ENCODE measurements at places on chromosomes 13 and 19.

- no peak for DNase-seq
Observed at GRCh38 chr19:12788682-12789097, 2.6 kb upstream of the JUNB start.

DNA sequence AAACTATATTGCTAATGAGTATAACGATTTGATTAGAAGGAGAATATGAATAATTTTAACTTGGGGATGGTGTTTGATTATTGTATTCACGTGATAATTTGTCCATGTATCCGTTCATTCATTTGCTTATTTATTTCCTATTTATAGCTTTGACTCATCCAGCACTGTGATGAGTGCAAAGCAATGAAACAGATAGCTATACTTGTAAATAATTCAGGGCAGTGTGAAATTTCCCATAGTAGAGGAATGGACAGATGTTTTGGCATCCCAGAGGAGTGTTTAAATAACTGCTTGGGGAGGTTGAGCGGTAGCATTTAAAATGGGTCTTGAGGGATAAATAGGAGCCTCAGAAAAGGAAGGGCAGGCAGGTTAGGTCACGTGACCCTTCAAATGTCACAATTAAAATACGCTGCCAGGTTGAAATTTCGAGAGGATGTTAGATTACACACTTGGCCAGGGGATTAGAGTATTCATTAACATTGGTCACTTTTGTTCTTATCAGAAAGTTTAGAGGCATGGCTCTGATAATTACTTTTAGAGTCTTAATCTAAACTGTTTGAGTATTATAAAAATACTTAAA lies 14.7 kb downstream of the FGF9 start:
- no peak for DNase-seq

- DNase-seq: no peak
Observed at GRCh38 chr19:14346279-14346678, 35.0 kb upstream of the ADGRE5 start.

- DNase-seq: no peak
Observed at GRCh38 chr13:50127726-50128291, 112.6 kb downstream of the KCNRG start.

GRCh38 chr19:35545855-35546381 lies 492 bp downstream of the TMEM147 start:
- peak; percentile 68 for DNase-seq

- no peak for DNase-seq
Observed at GRCh38 chr13:104920091-104920490, 1615.4 kb downstream of the EFNB2 start.

GRCh38 chr19:23800868-23801267 lies 42.2 kb upstream of the ZNF681 start:
- DNase-seq: no peak

- no peak for DNase-seq
Observed at GRCh38 chr13:86174622-86175021, 375.4 kb upstream of the SLITRK6 start.

DNA sequence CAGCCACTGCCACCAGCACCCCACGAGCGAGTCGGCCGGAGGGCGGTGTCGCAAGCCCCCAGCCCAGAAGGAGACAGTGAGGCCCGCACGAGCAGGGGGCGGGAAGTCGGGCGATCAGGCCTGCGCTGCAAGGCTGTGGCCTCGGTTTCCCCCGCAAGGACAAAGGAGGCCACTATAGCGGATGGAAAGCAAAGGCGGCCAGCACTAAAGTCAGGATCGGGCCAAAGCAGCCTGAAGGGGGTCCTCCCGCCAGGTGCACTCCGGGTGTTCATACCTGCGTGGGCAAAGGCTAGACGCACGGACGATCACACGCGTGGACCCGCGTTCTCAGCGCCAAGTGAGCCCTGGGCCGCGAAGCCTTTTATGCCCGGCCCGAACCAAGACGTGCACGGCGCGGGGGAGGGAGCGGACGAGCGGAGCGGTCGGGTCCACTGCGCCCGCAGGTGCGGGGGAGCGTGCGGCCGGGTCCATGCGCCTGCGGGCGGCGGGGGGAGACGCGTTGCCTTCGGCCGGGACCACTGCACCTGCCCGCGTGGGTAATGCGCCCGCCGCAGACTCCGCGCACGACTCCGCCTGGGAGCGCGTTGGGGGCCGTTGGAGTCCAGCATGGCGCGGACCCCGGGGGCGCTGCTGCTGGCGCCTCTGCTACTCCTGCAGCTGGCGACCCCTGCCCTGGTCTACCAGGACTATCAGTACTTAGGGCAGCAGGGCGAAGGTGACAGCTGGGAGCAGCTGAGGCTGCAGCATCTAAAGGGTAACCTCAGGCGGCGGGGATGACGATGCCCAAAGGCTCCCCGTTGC lies at the start of the genes PRDX2 and THSD8:
TSS of gene PRDX2 (minus strand) at position 335 of the 801 bp plus-strand sequence. CDS start 539 bp downstream, outside the sequence.
TSS of gene THSD8 (plus strand) at position 604 of the 801 bp plus-strand sequence. CDS start at position 607, 3 bp downstream.
- DNase-seq: peak; percentile 87

DNA sequence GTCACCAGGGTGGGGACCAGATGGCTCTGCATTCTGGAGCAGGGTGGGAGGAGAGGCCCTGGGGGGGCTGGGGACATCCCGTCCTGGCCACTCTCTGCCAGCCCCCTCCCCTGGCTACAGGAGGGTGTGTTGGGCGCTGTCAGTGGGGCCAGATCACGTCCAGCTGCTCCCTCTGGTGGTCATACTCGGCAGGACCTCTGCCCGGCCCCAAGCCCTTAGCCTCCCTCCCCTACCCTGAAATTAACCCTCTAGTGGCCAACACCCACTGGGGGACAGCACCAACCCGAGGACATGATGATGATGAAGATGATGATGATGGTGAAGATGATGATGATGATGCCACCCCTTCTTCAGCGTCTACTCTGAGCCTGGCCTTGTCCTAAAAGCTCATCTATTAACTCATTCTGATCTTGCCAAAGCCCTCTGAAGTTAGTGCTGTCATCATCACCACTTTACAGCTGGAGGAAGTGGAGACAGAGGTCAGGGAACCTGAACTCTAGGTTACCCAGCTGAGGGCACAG lies 590 bp upstream of the LGI4 start:
- peak; percentile 77 for DNase-seq

DNA sequence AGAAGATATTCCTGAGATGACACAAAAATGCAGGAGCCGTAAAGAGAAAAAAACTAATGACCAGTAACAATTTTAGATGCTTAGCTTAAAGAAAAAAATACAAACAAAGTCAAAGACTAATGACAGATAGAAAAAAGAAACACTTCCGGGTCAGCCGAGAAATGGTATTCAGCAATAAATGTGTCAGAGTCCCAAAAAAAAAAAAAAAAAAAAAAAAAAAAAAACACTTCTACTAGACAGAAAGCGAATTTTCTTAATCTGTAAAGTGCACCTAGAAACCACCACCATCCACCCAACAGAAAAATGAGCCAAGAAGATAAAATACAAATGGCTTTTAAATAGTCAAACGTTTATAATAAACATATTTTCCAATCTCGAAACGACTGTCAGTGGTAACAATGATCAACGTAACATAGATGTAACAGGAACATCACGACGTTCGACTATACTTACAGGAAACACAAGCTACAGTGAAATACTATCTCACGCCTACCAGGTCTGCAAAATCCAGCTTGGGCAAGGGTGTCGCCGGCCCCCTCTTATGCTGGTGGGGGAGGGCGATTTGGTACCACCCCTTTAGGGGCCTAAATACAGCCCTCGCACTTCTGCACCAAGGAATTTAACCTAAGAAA lies 10.6 kb downstream of the ABHD17A start:
- no peak for DNase-seq

- no peak for DNase-seq
Observed at GRCh38 chr13:110187641-110188161, 119.3 kb downstream of the COL4A1 start.

- DNase-seq: no peak
Observed at GRCh38 chr13:38684714-38685113, 2.2 kb upstream of the FREM2 start.

DNA sequence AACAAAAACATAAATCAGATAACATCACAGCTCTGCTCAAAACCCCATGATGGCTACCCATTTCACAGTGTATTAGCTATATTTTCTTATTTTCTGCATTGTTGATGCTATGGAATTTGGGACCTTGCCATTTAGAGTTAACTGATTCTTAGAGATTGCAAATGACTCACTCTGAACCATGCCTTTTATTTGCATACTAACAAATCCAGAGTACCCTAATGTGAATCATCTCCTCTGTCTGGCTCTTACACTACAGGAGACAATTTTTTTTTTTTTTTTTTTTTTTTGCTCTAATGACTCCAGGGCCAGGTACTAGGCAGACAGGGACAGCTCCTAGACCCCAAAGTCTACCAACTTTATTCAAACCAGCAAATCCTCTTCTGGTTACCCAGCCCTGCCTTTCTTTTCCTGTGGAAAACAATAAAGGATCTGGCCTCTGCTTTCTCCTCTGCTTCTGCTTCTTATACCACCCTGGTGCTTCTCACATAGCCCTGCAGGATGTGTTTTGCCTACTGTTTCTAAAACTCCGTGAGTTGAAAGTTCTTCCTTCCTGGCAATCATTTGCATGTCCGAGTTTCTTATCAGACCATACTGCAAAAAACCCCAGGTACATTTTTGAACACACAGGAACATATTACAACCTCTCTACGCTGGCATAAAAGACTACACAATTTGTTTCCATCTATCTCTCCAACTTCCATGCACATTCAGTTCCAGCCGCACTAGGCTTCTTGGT lies 10.6 kb upstream of the ZNF460 start:
- DNase-seq: no peak

GRCh38 chr19:48962849-48963165 lies 2.3 kb upstream of the FTL start:
- no peak for DNase-seq

GRCh38 chr19:927351-927779 lies 1.5 kb downstream of the ARID3A start:
- DNase-seq: no peak

GRCh38 chr13:30165796-30166195 lies 141.6 kb downstream of the KATNAL1 start:
- no peak for DNase-seq

GRCh38 chr19:13082192-13083007 lies 20.3 kb downstream of the LYL1 start:
- no peak for DNase-seq

- DNase-seq: no peak
Observed at GRCh38 chr19:46111376-46111775, 13.1 kb downstream of the IGFL3 start.

DNA sequence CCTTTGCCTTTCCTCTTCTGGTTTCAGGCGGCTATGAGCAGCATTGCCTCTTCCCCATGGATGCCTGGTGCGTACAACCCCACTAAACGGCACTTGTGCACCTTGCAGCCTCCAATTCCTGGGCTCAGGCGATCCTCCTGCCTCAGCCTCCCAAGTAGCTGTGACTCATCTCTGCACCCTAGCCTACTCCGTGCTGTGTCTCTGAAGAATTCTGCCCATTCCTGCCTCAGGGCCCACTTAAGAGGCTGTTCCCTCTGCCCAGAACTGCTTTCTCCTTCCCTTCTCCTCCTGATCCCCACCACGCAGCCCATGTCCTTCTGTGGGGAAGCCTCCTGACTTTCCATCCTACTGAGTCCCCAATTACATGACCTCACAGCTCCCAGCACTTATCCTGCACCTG lies 142.2 kb upstream of the ZNF507 start:
- DNase-seq: no peak

DNA sequence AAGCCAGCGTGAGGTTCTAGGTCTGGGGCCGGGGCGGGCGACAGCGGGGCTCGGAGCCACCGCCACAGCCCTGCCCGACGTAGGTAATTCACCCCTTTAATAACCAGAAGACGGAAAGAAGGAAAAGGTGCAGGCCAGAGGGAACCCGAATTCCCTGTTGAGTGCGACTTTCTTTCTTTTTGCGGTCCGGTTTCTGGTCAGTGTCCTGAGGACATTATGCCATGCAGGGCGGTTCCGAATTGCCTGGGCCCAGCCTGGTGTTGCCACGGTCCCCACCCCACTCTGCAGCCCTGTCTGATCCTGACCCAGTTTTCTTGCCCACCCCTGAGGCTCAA lies 18.4 kb upstream of the TFDP1 start:
- no peak for DNase-seq

GRCh38 chr13:78836238-78836784 lies 177.4 kb upstream of the OBI1 start:
- DNase-seq: no peak

GRCh38 chr13:109862627-109863026 lies 76.2 kb upstream of the IRS2 start:
- no peak for DNase-seq

DNA sequence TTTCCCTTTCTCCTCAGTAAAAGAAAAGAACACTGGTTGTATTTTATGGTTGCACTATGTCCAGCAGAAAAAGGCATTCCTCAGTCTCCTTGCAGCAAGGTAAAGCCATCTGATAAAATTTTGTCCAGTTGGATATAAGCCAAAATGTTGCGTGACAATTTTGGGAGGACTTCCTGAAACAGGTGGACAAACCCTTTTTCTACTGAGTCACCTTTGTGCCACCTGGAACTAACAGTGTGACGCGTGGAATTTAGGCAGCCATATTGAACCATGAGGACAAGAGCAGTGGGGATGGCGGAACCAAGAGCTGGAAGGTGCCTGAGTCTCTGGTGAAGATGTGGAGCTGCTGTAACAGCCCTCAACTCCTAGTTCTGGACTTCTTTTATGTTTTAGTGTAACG lies 8.2 kb downstream of the CADM4 start:
- no peak for DNase-seq

- no peak for DNase-seq
Observed at GRCh38 chr19:44626048-44626624, 12.8 kb downstream of the IGSF23 start.

- DNase-seq: no peak
Observed at GRCh38 chr19:46954502-46954992, 65.1 kb upstream of the NPAS1 start.

- DNase-seq: no peak
Observed at GRCh38 chr19:9149997-9150396, 9.8 kb downstream of the ZNF317 start.

- no peak for DNase-seq
Observed at GRCh38 chr19:15123900-15124299, 16.7 kb downstream of the SYDE1 start.

DNA sequence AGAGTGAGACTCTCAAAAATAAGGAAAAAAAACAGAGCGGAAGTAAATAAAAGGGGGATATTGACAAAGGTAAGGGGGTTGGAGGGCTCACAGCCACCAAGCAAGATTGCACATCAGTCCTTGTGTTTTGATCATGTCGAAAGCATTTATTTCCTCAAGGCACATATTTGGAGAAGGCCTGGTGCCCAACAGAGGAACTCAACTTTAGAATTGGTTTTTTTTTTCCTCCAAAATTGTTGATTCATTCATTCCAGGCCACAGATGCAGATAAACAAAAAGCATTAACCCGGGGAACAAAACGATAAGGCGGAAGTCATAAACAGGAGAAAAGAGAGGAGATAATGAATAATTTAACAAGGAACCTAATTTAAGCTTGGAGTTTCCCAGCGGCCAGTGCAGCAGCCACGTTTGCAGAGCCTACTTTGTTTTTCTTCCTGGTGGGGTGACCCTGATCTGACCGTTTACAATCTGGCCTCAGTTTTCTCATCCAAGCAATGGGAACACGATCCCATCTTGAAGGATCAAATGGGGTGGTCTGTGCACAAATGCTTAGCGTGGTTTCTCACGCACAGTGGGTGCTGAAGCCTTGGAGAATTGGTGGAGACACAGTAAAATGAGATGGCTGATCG lies 2.1 kb upstream of the PTPRS start:
- DNase-seq: no peak

Data from activated naive CD8-positive, alpha-beta T cell treated with anti-CD3 and anti-CD28 coated beads, Interleukin-2, amount 10 ng/mL, durations not matched to agents 7 days and 5 days (primary cell).